Activated B cell treated with CpG ODN at 0.5 μM for 24 hours (primary cell): ENCODE measurements at places on chromosomes 2 and 18. TPM values are rescaled to one million over a fixed set of nuclear protein-coding genes. Genes with fewer than 3 reads are reported as not detected.

Gene UCN
- 1.0 and 1.2 TPM in 2 replicates for total RNA-seq

Gene RTN4
- total RNA-seq: 60.5 and 60.6 TPM in 2 replicates

Gene TRIB2
- 17.7 and 19.3 TPM in 2 replicates for total RNA-seq

Gene ASB18
- total RNA-seq: not detected in 2 replicates

Gene HOXD12
- total RNA-seq: not detected in 2 replicates

Gene ICOS
- total RNA-seq: 0.12 TPM in 1 of 2 replicates, not detected in the other

Gene KIF1A
- not detected in 2 replicates for total RNA-seq

Gene STAT4
- total RNA-seq: 15.1 and 16.5 TPM in 2 replicates

Gene PXDN
- total RNA-seq: 1.1 and 1.4 TPM in 2 replicates

DNA sequence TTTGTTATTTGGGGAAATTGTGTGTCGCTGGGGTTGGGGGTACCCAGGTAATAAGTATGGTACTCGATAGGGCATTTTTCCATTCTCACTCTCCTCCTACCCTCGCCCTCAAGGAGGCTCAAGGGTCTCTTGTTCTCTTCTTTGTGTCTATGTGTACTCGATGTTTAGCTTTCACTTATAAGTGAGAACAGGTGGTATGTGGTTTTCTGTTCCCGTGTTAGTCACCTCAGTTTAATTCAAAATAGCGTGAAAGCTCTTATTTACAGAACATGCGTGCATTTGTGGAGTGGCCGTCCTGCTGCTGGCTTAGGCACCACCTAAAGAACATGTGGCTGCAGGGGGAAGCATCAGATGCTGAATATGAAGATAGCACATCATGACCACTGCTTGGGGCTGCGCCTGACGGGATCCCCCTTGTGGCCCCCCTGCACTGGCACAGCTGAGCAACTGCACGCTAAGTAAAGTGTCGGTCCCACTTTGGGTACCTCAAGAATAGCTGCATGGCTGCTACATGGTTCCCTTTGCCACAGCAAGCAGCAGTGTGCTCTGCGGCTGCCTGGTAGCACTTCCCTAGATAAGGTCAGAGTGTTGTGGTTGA, 569.0 kb downstream of the DCDC2C start:
- H3K4me3 ChIP-seq: no peak overlapping the region
- H3K4me1 ChIP-seq: no peaks in the 10 kb centered on the region
- no peaks in the 10 kb centered on the region for H3K27me3 ChIP-seq
- no peak overlapping the region for H3K27ac ChIP-seq
- no peak for DNase-seq

- H3K4me3 ChIP-seq: no peak overlapping the region
- no peak for DNase-seq
- H3K27me3 ChIP-seq: peaks cover 4% of the 10 kb centered on the region
- no peak overlapping the region for H3K27ac ChIP-seq
- H3K36me3 ChIP-seq: no peaks in the 10 kb centered on the region
Observed at GRCh38 chr18:24588440-24588839, 128.0 kb downstream of the HRH4 start.

GRCh38 chr2:235445116-235445515, 48.7 kb upstream of the AGAP1 start:
- DNase-seq: no peak
- no peaks in the 10 kb centered on the region for H3K36me3 ChIP-seq
- no peaks in the 10 kb centered on the region for H3K4me1 ChIP-seq
- no peaks in the 10 kb centered on the region for H3K27me3 ChIP-seq

- H3K36me3 ChIP-seq: peaks cover 83% of the 10 kb centered on the region
- H3K4me3 ChIP-seq: no peak overlapping the region
- no peak for DNase-seq
- no peak overlapping the region for H3K27ac ChIP-seq
- peaks cover 34% of the 10 kb centered on the region for H3K4me1 ChIP-seq
- H3K27me3 ChIP-seq: no peaks in the 10 kb centered on the region
Observed at GRCh38 chr2:206031162-206031784, 54.7 kb downstream of the INO80D start.

- peaks cover 45% of the 10 kb centered on the region for H3K4me1 ChIP-seq
- H3K27me3 ChIP-seq: no peaks in the 10 kb centered on the region
- H3K36me3 ChIP-seq: no peaks in the 10 kb centered on the region
- no peak overlapping the region for H3K27ac ChIP-seq
Observed at GRCh38 chr2:168583064-168583709, 127.1 kb downstream of the CERS6 start.

GRCh38 chr2:239833269-239834109, 191.7 kb downstream of the NDUFA10 start:
- no peaks in the 10 kb centered on the region for H3K4me1 ChIP-seq
- no peaks in the 10 kb centered on the region for H3K27me3 ChIP-seq
- H3K4me3 ChIP-seq: no peak overlapping the region
- no peaks in the 10 kb centered on the region for H3K36me3 ChIP-seq
- DNase-seq: peak; percentile 10

- H3K27ac ChIP-seq: no peak overlapping the region
- DNase-seq: no peak
- peaks cover 2% of the 10 kb centered on the region for H3K36me3 ChIP-seq
Observed at GRCh38 chr2:101162561-101163330, 11.6 kb upstream of the TBC1D8 start.

GRCh38 chr18:55000529-55000928, 41.3 kb upstream of the CCDC68 start:
- DNase-seq: no peak
- H3K4me3 ChIP-seq: no peak overlapping the region
- H3K36me3 ChIP-seq: no peaks in the 10 kb centered on the region

- peaks cover 5% of the 10 kb centered on the region for H3K27me3 ChIP-seq
- no peak overlapping the region for H3K4me3 ChIP-seq
- H3K36me3 ChIP-seq: no peaks in the 10 kb centered on the region
Observed at GRCh38 chr2:238488347-238488826, 61.7 kb downstream of the ASB1 start.

- no peaks in the 10 kb centered on the region for H3K36me3 ChIP-seq
- H3K27ac ChIP-seq: no peak overlapping the region
- DNase-seq: no peak
- H3K4me3 ChIP-seq: no peak overlapping the region
- H3K27me3 ChIP-seq: no peaks in the 10 kb centered on the region
- no peaks in the 10 kb centered on the region for H3K4me1 ChIP-seq
Observed at GRCh38 chr2:122753336-122753735, 997.9 kb downstream of the TSN start.

DNA sequence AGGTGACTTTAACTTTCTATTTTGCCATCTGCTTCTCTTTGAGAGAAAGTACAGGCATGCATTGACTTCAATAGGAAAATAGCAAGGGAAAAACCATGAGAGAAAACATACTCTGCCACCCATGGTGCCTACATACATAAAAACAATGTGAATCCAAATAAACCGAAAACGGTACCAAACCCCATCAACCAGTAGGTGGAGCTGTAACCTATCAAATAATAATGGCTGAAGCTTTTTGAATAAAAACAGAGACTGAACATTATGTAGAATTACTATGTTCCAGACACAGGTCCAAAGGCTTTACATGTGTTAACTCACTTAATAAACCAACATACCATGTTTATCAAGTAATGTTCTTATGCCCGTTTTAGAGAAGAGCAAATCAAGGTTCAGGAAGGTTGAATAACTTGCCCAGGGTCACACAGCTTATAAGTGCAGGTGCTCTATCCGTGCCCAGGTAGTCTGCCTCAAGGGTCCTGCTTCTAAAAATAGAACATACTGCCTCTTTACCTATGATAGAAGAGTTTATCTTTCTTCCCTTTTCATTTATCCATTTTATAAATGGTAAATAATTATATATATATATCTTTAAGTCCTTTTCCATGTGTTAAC, 293.9 kb upstream of the SYT4 start:
- H3K27me3 ChIP-seq: peaks cover 1% of the 10 kb centered on the region
- no peak overlapping the region for H3K27ac ChIP-seq
- H3K4me3 ChIP-seq: no peak overlapping the region
- no peak for DNase-seq
- no peaks in the 10 kb centered on the region for H3K4me1 ChIP-seq

DNA sequence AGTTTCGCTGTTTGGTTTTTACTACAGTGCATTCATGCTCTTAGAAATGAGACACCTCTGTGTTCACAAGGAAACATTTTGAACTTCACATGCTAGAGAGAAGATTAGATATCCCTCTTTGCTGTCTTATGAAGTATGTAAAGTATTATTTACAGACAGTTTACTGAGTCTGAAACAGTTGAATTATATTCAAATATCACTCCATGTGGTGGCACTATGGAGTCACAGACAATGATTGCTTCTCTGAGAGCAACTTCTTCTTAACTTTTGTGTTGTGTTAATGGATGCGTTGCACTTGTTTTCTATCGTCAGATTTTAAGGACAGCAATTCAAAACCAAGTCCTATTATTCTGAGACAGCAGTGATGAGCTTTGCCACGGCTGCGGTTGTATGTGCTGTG, 823.6 kb downstream of the GALR1 start:
- no peaks in the 10 kb centered on the region for H3K36me3 ChIP-seq
- no peaks in the 10 kb centered on the region for H3K27me3 ChIP-seq

- no peak overlapping the region for H3K4me3 ChIP-seq
- no peaks in the 10 kb centered on the region for H3K4me1 ChIP-seq
Observed at GRCh38 chr2:36178384-36178783, 177.2 kb upstream of the CRIM1 start.

DNA sequence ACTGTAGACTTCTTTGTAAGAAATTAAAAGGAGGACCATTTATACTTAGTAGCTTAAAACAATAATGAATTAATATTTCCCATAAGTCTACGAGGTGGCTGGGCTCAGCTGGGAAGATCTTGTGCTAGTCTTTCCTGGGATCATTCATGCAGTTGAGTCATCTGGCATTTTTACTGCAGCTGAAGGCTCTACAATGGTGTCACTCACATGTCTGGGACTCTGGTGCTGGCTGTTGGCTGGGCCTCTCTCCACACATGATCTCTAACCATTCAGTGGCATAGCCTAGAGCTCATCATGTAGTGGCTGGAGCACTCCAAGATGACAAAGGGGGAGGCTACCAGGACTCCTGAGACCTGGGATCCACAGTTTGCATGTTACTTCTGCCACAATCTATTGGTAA, 35.5 kb downstream of the CLASP1 start:
- H3K27me3 ChIP-seq: no peaks in the 10 kb centered on the region
- H3K4me3 ChIP-seq: no peak overlapping the region
- DNase-seq: no peak

DNA sequence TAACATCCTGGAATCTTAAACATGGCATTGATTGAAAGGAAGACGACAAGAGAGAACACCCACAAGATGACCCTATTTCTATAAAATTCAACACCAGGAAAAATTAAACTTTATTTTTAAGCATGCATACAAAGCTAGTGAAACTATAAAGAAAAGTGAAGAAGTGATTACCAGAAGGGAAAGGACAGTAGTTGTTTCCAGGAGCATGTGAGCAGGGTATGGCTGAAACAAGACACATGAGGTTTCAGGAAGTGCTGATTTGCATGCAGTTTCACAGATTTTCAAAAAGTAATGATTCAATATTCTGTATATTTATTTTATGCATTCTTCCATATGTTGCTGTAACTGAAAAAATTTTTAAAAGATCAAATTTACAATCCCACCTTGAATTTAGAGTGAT, 24.6 kb upstream of the DAW1 start:
- peaks cover 6% of the 10 kb centered on the region for H3K27me3 ChIP-seq
- no peaks in the 10 kb centered on the region for H3K4me1 ChIP-seq
- H3K27ac ChIP-seq: no peak overlapping the region
- H3K36me3 ChIP-seq: no peaks in the 10 kb centered on the region

DNA sequence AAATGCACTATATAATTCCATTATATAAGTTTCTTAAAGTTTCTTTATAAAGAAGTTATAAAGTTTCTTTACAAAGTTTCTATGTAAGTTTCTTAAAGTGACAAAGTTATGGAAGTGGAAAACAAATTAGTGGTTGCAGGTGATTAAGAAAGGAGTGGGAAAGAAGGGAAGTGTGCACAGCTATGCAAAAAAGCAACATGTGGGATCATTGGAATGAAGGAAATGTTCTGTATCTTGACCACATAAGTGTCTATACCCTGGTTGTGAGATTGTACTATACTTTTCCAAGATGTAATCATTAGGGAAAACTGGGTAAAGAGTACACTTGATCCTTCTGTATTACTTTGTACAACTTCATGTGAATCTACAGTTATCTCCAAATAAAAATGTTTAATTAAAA, 1541.1 kb downstream of the LRP1B start:
- DNase-seq: no peak
- no peaks in the 10 kb centered on the region for H3K4me1 ChIP-seq
- H3K36me3 ChIP-seq: no peaks in the 10 kb centered on the region
- no peak overlapping the region for H3K4me3 ChIP-seq
- no peak overlapping the region for H3K27ac ChIP-seq
- H3K27me3 ChIP-seq: no peaks in the 10 kb centered on the region

DNA sequence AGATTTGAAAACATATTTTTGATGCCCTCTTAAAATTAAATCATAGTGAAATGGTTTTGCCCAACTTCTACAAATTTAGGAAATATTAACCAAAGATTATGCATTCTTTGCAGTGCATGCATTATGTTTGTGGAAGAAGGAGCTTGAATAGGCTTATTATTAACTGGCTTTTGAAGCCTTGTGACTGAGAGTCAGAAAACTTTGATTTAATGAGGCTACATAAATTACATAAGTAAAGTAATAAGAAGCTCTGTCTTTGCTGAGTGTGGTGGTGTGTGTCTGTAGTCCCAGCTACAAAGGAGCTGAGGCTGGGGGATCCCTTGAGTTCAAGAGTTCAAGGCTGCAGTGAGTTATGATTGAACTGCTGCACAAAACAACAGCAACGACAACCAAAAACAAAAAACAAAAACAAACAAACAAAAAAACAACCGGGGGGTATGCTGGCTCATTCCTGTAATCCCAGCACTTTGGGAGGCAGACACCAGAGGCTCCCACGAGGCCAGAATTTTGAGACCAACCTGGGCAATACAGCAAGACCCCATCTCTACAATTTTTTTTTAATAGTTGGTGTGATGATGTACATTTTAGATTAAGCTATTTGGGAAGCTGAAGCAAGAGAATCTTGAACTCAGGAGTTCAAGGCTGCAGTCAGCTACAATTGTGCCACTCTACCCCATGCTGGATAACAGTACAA, 57.0 kb upstream of the LRRTM4 start:
- no peak overlapping the region for H3K4me3 ChIP-seq
- H3K27me3 ChIP-seq: no peaks in the 10 kb centered on the region
- no peak overlapping the region for H3K27ac ChIP-seq
- no peaks in the 10 kb centered on the region for H3K4me1 ChIP-seq
- no peak for DNase-seq

- DNase-seq: no peak
- H3K27ac ChIP-seq: no peak overlapping the region
- no peaks in the 10 kb centered on the region for H3K36me3 ChIP-seq
- no peaks in the 10 kb centered on the region for H3K4me1 ChIP-seq
- no peak overlapping the region for H3K4me3 ChIP-seq
- no peaks in the 10 kb centered on the region for H3K27me3 ChIP-seq
Observed at GRCh38 chr2:40039549-40039948, 260.5 kb upstream of the THUMPD2 start.

- DNase-seq: no peak
- no peak overlapping the region for H3K27ac ChIP-seq
- H3K27me3 ChIP-seq: peaks cover 3% of the 10 kb centered on the region
- H3K4me3 ChIP-seq: no peak overlapping the region
- no peaks in the 10 kb centered on the region for H3K36me3 ChIP-seq
- no peaks in the 10 kb centered on the region for H3K4me1 ChIP-seq
Observed at GRCh38 chr2:200748779-200749178, 62.9 kb upstream of the BZW1 start.

- no peak overlapping the region for H3K4me3 ChIP-seq
- no peaks in the 10 kb centered on the region for H3K27me3 ChIP-seq
- peaks cover under 1% of the 10 kb centered on the region for H3K4me1 ChIP-seq
- no peak overlapping the region for H3K27ac ChIP-seq
- no peak for DNase-seq
- peaks cover 96% of the 10 kb centered on the region for H3K36me3 ChIP-seq
Observed at GRCh38 chr2:232568161-232568560, 17.7 kb downstream of the EIF4E2 start.
